ENCODE measurements at places on chromosomes 7 and 10.

DNA sequence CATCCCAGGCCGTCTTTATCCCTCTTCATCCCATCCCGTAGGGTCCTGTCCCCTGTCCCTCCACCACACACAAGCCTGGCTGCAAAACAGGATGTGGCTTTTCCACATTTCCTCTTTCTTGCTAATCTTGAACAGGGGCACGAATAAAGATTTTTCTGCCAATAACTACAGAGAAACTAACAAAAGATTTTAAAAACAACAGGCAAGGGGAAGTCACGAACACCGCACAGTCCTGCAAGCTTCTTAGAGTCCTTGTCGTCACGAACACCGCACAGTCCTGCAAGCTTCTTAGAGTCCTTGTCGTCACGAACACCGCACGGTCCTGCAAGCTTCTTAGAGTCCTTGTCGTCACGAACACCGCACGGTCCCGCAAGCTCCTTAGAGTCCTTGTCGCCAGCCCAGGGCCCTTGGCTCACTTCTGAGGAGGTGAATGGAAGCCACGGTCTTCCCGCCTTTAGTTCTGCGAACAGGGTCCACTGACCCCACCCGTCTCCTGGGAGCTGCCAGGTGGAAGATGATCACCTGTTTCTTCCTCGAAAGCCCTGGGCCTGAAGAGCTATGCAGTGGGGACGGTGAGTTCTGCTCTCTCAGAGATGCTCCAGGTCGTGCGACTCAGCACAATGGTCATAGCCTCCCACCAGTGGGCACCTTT lies 10.3 kb upstream of the INSIG1 start:
- no peak for DNase-seq

GRCh38 chr7:14954035-14954434 lies 51.5 kb upstream of the DGKB start:
- no peak for DNase-seq

DNA sequence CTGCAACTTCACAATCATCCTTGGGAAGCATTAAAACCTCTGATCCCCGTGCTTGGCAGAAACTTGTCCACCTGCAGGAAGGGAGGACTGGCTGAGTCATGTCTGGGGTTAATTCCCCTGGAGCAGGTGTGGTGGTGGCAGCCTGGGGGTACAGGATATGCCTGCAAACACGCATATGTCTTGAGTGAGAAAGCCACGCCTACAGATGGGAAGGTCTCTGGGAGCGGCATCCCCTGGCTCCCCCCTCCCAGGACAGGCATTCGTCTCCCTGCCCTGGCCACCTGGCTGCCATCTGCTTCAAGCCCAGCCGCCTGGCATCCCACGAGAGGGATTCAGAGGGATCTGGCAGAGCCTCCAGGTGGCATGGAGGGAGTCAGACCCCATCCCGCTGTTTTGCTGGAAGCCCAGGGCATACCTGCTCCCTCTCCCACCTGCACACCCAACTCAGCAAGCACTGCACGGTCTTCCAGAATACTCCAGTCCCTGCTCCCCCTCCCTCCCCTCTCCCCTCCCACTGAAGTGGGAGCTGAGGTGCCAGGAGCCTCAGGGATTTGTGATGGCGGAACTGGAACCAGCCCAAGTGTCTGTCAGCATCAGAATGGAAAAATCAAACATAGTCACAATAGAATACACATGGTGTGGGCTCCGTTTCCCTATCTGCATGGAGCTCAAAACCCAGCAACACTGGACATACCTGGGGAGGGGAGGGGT lies 61.0 kb downstream of the CAMK2B start:
- DNase-seq: no peak

- no peak for DNase-seq
Observed at GRCh38 chr7:128357217-128357613, 4.3 kb downstream of the PRRT4 start.

DNA sequence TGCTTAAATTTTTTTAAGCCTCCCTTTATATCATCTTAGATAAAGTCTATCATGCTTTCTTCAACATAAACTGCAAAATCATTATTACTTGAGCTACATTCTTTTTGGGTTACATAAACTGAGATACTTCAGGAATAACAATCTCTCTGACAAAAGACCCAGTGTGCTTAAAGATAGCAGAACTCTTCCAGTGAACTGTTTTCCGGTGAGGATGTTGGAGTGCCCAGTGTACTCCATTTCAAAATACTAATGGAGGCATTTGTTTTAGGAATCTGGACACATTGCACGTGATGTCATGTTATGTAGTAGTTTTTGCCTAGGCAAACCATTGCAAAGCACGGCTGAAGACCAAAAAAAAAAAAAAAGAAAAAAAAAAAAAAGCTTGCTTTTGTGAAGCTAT lies 388.2 kb upstream of the CELF2 start:
- no peak for DNase-seq

DNA sequence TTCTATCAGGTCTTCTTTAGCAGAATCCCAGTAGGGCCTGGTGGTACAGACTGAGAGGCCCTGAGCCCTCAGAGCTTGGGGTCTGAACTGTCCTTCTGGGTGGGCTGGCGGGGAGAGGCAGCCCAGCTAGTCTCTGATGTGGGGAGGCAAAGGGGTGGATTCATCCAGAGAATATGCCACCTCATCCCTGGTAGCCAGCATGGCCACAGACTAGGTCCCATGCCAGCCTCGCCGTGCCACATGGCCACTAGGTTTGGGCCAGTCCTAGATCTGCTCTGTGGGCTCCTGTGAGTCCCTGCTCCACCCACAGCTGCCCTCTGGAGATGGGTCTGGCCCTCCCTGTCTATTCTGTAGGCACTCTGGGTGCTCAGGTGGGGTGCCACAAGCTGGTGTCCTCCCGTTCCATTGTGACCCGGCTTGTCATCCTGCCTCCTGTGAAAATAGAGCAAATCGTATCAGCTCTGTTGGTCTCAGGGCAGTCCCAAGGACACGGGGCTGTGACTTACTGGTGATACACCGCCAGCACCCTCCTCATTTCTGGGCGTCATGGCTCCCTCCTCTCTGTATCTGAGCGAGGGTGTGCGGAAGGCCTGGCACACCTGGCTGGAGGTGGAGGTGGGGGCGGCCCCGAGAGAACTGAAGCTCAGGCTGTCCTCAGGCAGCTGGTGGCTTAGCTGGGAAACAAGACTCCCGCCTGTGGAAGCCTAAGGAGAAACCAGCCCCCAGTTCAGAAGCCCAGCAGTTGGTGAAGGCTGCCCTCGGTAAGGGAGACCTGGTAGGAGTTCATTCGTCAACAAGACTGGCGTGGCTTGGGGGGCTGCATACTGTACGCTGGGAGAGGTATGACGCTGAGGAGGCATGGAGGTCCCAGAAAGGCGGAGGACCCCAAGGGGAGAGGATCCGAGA lies 33.3 kb downstream of the UNC5B start:
- no peak for DNase-seq

DNA sequence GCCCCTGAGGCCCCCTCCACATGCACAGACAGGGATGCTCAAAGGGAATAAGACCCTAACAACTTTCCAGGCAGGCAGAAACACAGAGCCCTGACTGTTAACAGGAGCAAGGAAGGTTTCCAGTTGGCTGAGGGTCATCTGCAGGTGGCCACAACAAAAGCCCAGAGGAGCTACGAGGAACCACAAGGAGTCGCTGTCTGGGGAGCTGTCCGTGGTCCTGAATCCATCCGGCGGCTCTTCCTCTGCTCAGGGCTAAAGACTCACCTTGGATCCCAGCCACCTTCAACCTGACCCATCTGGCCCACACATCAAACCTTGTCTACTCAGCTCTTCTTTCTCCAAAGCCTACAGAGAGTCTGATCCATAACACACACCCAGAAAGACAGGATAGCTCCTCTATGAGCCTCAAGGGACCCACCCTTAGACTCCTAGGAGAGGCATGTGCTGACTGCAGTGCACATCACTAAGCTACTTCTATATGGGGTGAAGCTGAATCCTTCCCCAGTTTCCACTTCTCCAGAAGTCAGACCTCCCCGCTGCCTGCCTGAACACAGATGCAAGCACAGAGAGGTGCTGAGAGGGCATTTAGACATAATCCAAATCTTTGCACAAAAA lies 104.0 kb downstream of the SLIT1 start:
- DNase-seq: peak; percentile 63

- DNase-seq: no peak
Observed at GRCh38 chr7:137609500-137609899, 237.3 kb downstream of the DGKI start.

DNA sequence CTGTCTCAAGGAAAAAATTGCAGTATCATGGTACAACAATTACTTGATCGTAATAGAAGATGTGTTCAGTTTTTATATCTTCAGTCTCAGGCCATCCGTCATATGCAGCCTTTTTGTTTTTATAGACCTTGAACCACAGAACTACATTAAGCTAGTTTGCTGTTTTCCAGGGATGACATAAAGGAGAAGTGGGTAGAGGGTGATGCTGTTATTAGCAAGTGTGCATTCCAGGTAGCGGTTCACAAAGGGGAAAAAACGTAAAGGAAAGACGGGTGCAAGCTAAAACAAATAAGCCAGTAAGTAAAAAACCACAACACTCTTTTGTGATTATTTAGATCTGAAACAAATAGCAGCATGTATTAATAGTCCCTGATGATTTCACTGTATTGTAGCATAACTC lies 71.7 kb downstream of the BMPR1A start:
- DNase-seq: no peak

DNA sequence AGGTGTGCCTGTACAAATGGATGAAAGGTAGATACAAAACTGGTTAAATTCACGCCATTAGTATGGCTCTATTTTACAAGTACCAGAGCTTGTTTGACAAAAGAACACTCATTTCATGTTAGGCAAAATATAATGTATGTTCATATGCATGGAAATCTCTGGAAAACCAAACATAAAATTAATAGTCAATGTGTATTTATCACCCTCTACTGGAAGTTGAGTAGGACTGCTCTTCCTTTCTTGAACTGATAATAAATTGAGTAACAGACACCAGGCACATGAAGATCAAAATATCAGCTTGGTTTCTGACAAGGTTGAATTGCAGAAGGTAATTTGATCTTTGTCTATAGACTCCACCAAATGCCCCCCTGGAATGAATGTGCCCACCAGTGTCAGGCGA lies 19.8 kb upstream of the AKR1B1 start:
- no peak for DNase-seq

GRCh38 chr7:28705350-28705749 lies 252.8 kb downstream of the TRIL start:
- no peak for DNase-seq

DNA sequence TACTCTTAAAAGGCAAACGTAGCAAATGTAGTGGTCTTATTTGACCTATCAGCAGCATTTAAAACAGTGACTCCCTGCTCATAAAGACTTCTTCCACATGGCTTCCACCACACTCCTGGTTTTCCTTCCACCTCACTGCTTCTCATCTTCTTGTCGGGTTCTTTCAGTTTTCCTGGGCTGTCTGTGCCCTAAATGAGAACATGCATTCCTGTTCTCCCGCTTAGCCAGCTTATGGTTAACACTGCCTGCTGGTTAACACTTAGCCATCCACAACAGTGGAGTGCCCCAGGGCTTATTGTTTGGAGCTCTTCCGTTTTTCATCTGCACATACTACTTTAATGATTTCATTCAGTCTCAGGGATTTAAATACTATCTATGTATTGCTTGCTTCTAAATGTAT lies 34.3 kb upstream of the EXOC6 start:
- no peak for DNase-seq

DNA sequence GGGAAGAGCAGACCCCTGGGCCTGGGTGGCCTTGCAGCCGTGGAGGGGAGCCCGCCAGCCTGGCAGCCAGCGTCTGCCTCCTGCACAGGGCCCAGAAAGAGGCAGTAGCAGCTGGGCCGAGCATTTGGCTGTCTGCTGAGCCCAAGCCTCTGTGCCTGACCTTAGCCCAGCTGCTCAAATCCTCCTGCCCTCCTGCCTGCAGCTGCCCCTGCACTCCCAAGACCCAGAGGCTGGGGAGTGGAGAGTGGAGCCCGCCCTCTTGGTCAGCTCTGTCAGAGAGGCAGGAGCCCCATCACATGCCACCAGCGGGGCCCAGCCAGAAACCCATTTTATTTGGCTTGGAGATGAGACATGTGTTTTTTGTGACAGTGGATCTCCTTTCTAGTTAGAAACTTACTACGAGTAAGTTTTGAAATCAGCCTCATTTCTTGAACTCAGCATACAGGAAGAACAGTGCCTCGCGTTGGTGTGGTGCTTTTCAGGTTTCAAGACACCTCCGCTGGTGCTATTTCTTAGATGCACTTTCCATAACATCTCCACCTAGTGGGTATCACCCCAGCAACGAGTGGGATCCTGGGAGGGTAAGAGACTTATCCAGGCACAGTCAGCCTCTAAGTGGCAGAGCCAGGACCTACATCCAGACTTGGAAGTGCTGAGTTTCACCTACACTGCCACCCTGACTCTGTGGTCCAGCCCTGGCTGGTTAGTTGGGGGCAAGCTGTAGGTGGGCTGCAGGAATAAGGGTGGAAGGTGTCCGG lies 477.1 kb downstream of the RPS24 start:
- no peak for DNase-seq

- DNase-seq: no peak
Observed at GRCh38 chr7:90599892-90600555, 3.9 kb downstream of the CDK14 start.

DNA sequence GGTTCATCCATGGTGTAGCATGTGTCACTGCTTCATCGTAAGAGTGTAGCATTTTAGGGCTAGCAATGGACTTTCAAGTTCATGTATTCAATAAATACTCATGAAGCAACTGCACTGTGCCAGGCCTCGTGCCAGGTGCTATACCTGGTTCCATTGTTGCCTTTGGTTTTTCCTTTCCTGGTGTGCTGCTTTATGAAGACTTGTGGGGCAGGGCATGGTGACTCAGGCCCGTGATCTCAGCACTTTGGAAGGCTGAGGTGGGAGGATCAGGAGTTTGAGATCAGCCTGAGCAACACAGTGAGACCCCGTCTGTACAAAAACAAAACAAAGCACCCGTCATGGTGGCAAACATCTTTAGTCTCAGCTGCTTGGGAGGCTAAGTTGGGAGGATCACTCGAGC lies 2.2 kb upstream of the CPA4 start:
- no peak for DNase-seq

DNA sequence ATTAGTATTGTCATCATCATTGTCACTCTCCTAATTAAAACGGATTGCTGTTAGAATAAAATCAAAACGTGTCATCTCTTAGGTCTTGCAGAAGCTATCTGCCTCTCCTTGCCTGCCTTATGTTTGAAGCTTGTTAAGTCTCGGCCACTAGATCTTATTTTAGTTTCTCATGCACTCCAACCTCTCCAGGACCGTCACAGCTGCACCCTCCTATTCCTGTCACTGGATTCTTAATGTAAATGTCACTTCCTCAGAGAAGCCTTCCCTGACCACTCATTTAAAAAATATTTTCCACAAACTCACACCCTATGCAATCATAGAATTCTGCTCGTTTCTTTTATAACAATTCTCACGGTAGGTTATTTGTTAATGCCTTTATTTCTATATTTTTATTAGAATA lies 103.9 kb upstream of the DKK1 start:
- DNase-seq: no peak

GRCh38 chr10:102147561-102147960 lies 4.6 kb upstream of the NOLC1 start:
- no peak for DNase-seq

GRCh38 chr10:115942101-115942500 lies 330.9 kb downstream of the GFRA1 start:
- no peak for DNase-seq

DNA sequence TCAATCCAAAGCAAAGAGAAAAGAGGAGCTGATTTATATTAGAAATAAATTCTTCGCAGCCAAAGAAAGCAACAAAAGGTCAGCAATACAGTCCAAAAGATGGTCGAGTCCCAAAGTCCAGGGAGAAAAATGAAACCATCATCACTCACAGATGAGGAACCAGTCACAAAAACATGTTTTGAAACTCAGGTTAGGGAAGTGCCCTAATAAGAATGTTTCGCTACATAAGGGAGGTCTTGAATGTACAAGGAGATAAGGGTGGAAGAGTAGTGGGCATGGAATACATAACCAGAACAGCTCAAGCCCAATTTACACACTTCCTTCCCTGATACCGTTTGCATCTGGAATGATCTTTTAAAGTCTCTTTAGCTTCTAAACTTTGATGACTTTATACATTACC lies 53.6 kb downstream of the VPS41 start:
- no peak for DNase-seq

All from H1 (cell line).